ENCODE measurements at places on chromosomes 3 and 15. TPM values are rescaled to one million over a fixed set of nuclear protein-coding genes. Genes with fewer than 3 reads are reported as not detected.

Gene PPP1R14D
- total RNA-seq, result 0.51 TPM

Gene SLC28A1
- 0.17 TPM for total RNA-seq

Gene RRP9
- 39.3 TPM for total RNA-seq

Gene SPATA12
- total RNA-seq, result 0.47 TPM

Gene ZPLD1
- total RNA-seq, result 0.64 TPM

All from Calu3 (cell line).